ENCODE measurements at places on chromosomes 1 and 21.
A peak's percentile ranks its signal among the peaks of the same experiment; 100 is the strongest.

- DNase-seq: no peak
Measured at GRCh38 chr1:22876359-22877111, 96.1 kb downstream of the LACTBL1 start.

DNA sequence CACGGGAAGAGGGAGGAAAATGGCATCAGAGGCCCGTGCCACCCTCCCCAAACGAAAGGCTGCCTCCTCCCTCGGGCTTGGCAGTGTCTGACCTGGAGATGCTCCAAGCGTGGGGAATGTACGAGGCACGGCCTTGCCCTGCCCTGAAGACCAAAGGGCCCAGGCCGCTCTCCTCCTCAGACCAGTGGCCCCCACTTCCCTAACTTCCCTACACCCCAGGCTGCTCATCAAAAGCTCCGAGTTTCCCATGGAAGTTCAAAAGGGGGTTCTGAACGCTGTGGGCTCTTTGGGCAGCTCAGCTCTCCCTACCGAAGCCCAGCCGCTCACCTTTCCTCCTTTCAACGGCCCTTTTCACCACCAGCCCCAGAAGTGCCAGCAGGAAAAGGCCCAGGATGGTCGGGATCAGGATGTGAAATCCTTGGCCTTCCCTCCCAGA lies 11.8 kb downstream of the FCMR start:
- no peak for DNase-seq

DNA sequence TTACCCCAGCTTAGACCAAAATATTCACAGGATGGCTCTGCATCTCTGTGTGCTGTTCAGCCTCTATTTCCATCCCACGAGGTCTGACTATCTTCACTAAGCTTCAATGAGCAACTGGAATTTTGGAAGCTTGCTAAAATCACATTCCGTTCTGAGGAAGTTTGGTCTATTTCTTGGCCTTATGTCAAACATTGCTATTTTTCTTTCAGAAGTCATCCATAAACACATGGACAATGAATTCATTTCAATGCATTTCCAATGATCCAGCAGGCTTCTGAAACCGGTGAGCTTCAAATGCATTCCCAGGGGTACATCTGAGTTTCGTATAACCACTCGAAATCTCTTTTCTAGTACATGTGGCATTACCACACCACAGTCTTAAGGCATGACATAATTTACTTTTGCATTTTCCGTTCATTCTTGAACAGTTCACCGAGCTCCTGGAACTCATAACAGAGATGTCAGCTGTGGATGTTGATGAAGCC lies 294.1 kb upstream of the KAZN start:
- DNase-seq: no peak

- DNase-seq: peak; percentile 52
Measured at GRCh38 chr1:41241749-41242341, at the start of gene SCMH1. Gene SCMH1 (minus strand): TSS chr1:41242306. CDS start chr1:41186133, 56,173 bp downstream.

GRCh38 chr21:39082656-39083376 lies 100.4 kb downstream of the PSMG1 start:
- no peak for DNase-seq

- no peak for DNase-seq
Measured at GRCh38 chr1:67980028-67980427, 70.4 kb downstream of the DIRAS3 start.

DNA sequence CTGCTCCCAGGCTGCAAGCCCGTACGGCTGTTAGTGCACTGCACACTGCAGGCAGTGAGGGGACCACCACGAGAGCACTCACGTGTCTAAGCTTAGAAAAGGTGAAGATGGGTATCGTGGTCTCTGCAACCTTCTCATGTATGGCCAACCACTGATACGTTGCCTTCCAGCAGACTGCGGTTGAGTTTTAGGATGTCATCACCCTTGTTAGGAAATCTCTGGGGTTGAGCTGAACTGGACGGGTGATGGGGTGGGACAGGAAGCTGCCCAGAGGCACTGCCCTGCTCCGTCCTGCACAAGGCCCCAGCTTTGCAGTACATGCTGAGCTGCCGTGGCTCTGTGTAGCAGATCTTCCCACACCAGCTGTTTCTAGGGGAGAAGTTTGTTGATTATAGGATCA lies 43.3 kb downstream of the FAAP20 start:
- no peak for DNase-seq

DNA sequence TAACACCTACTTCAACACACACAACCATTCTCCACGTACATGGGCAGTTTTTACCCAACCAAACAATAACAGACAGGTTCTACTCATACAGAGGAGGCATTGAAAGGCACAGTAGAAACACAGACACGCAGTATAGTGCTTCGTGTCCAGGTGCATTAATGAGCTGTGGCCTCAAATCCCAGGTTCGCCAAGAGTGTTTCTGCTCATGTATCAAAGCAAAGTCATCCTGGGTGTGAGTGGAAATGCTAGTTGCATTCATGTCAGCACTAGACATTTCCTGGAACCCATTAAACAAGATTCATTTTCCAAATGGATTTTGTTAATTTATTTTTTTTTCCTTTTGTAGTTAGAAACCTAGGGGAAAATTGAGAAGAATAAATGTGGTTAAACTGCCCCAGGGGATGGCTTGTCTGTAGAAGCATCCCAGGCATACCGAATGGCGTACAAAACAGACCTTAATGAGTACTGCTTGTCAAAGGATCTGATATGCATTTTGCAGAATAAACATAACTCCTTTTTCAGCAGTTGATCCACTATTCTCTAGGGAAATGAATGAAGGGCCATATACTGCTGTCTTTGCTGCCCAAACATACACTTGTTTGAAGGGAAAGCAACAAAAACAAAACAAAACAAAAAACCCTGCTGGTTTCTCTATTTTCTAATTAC lies 298.6 kb upstream of the ST6GALNAC5 start:
- DNase-seq: no peak

DNA sequence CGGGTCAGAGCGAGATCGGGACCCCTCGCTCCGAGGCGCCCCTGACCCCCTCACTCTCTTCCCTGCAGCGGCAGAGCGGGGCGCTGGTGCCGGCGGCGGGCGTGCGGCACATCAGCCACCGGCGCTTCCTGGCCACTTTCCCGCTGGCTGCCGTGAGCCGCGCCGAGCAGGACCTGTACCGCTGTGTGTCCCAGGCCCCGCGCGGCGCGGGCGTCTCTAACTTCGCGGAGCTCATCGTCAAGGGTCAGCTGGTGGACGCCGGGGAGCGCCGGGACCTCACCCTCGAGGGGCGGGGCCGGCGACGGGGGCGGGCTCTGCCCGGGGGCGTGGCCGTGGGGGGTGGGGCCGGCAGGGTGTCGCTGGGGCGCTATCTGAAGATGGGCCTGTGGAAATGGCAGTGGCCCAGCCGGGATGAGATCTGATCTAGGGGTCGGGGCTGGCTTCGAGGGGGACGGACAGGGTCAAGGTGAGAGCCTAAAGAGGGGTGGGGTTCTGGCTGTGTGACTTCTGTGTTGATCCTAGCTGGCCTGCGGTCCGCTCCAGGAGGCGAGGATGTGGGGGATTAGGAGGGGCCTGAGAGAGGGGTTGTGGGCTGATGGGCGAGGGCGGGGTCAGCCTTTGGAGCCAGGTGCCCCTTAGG lies 23.6 kb downstream of the PTPRU start:
- DNase-seq: no peak

- no peak for DNase-seq
Measured at GRCh38 chr1:171581766-171582165, 40.3 kb upstream of the MYOCOS start.

DNA sequence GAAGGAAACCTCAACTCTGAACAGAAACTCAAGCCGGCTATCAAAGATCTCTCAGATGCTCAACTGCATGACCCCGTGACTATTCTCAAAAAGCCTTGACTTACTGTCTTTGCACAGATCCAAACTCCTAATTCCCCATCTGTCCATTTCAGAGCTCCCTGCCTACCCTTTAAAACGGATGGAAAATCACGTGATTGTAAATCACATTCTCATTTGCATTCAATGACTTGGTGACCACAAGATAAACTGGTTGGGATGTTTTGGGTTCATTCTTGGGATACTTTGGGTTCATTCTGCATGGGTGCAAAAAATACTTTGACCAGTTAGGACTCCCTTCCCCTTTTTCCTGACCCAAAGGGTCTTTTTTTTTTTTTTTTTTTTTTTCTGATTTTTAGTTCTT lies 41.3 kb upstream of the RUNX1 start:
- DNase-seq: no peak

- DNase-seq: no peak
Measured at GRCh38 chr1:170739803-170740202, 75.9 kb downstream of the PRRX1 start.

DNA sequence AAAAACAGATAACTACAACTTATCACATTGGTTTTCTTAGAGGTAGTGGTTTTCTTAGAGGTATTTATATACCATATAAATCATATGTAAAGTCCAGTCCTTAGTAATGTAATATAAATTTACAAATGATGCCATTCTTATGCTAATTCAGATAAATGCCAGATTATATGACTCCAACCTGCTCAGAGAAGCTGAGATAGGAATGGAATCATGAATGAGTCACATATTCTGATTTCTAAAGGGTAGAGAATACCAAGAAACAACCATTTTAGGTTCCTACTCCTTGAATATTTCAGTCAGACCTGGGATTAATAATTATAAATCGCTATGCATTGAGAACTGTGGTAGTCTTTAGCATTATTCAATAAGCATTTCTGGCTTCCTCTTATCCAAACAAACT lies 760.1 kb upstream of the NEGR1 start:
- DNase-seq: no peak

- no peak for DNase-seq
Measured at GRCh38 chr1:155872527-155872926, 13.2 kb downstream of the SYT11 start.

DNA sequence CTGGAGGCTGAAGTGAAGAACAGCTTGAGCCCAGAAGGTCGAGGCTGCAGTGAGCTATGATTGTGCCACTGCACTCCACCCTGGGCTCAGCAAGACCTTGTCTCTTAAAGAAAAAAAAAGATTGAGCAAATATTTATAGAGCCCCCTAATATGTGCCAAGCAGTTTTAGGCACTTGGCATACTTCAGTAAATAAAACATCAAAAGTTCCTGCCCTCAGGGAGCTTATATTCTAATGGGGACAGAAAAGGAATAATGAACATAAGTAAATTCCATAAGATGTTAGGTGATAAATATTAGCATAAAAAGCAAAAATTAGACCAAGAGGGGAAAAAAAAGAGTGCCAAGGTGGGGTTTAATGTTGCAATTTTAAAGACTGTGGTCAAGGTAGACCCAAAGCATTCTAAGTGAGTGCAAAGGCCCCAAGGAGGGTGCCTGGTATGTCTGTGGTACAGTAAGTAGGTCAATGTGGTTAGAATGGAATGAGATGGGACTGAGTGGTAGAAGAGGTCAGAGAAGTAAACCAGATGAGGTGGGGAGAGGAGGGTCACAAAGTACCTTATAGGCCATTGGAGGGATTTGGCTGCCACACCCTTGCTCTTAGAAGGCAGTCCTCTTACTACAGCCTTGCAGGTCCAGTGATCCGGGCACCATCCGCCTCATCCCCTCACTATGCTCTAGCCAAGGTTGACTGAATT lies 2.2 kb upstream of the TOE1 start:
- no peak for DNase-seq

- DNase-seq: no peak
Measured at GRCh38 chr21:39971956-39972355, 104.7 kb downstream of the PCP4 start.

GRCh38 chr1:204437796-204438570 lies 26.4 kb upstream of the PPP1R15B start:
- no peak for DNase-seq

DNA sequence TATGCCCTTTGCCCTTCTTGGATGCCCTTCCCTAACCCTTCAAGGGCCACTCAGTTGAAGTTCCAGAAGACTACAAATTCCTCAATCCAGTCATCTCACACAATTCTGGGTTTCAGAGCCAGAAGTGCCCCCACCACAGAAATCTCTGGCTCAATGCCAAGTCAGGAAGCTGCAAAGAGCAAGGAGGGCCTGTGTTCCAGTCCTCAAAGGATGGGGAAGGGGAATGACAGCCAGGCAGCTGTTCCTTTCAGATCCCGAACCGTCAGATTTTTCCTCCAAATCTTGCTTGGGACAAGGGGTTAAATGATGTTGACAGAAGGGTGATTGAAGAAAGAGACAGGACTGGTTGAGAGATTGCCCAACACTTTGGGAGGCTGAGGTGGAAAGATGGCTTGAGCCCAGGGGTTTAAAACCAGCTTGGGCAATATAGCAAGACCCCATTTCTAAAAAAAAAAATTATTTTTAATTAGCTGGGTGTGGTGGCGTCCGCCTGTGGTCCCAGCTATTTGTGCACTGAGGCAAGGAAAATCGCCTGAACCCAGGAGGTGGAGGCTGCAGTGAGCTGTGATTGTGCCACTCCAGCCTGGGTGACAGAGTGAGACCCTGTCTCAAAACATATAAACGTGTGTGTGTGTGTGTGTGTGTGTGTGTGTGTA lies 716 bp upstream of the HPDL start:
- DNase-seq: no peak

GRCh38 chr1:230609208-230609607 lies 33.1 kb upstream of the COG2 start:
- DNase-seq: no peak

- DNase-seq: no peak
Measured at GRCh38 chr1:27804791-27805190, 25.8 kb upstream of the PPP1R8 start.

- no peak for DNase-seq
Measured at GRCh38 chr1:225844236-225845061, 34.5 kb downstream of the EPHX1 start.

DNA sequence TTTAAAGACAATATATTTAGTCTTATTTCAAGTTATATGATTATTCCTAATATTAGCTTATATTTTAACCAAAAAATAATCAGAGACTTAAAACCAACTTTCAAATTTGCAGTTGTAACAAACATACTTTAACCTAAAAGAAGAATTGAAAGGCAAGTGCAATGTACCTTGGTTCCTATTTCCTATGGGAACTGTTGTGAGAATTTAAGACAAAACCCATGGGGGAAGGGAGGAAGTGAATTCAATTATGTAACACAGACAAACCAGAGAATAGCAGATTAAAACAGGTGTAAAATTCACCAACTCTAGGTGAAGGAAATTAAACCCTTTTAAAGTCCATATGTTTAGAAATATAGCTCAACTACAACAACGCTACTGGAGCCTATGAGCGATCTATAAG lies 22.6 kb upstream of the CR2 start:
- no peak for DNase-seq

DNA sequence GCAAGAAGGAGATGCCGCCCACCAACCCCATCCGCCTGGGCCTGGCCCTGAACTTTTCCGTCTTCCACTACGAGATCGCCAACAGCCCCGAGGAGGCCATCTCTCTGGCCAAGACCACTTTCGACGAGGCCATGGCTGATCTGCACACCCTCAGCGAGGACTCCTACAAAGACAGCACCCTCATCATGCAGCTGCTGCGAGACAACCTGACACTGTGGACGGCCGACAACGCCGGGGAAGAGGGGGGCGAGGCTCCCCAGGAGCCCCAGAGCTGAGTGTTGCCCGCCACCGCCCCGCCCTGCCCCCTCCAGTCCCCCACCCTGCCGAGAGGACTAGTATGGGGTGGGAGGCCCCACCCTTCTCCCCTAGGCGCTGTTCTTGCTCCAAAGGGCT lies 732 bp downstream of the SFN start:
- DNase-seq: no peak

- peak; percentile 46 for DNase-seq
Measured at GRCh38 chr1:244010191-244010590, 40.9 kb upstream of the ZBTB18 start.

GRCh38 chr21:44590311-44590721 lies 2.0 kb downstream of the KRTAP10-6 start:
- DNase-seq: no peak
